ENCODE measurements at places on chromosomes 7 and 10.

DNA sequence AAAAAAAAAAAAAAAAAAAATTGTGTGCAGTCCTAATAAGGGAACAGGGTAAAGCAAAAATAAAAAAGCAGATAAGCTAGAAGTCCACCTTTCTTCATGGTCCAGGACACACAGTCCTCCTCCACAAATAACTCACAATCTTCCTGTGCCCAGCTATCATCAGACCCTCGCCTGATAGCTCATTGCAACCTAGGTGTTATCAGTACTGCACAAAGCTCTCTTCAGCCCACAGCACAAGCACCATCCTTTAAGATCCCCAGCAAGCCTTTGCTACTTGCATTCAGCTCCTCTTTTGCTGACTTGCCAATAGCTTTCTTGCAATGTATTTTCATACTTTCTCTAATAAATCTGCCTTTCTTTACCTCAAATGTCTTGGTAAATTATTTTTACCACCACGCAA lies 5.0 kb downstream of the NDUFA5 start:
- DNase-seq, result no peak
- H3K36me3 ChIP-seq, result peaks cover 34% of the 10 kb centered on the region
- no peaks in the 10 kb centered on the region for H3K27me3 ChIP-seq

DNA sequence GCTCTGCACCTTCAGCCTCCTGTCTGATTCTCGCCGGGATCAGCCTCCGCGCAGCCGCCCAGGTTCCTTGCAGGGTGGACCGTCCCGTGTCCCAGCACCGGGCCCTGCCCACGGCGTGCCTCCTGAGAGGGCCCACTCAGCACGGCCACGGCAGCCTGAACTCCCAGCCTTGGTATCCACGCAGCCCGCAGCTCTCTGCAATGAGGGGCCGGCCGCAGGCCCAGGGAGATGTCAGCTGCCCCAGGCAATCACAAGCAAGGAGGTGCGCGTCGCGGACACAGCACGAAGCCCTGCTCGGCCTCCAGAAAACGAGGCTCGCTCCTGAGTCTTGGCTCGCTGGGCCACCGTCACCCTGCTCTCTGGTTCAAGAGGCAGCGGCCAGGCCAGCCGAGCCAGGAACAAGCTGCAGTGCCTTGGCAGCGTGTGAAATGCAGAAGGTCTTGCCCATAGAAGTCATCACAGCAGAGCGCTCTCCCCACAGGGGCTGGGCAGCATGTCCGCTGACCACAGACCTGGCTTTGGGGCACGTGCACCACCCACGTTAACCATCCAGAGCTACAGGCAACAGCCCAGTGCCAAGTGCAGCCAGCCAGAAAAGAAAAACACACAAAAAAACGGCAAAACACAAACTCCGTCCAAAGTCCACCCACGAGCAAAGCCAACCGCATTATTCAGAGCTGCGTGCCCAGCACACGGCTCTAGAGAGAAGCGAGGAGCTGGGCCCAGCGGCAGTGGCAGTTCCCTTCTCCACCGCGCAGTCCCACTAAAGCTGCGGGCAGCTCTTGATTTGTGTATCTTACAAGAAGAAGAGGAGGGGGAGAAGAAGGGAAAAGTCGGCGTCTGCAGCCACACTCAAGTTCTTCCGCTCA lies 13.9 kb downstream of the GPER1 start:
- H3K4me1 ChIP-seq, result peaks cover 26% of the 10 kb centered on the region
- no peak for DNase-seq
- no peak overlapping the region for H3K4me3 ChIP-seq
- no peaks in the 10 kb centered on the region for H3K27me3 ChIP-seq

- H3K27me3 ChIP-seq, result no peaks in the 10 kb centered on the region
- no peaks in the 10 kb centered on the region for H3K36me3 ChIP-seq
- no peaks in the 10 kb centered on the region for H3K4me1 ChIP-seq
- no peak for DNase-seq
- no peak overlapping the region for H3K27ac ChIP-seq
- no peak overlapping the region for H3K4me3 ChIP-seq
Observed at GRCh38 chr7:159098424-159098786, 46.3 kb downstream of the VIPR2 start.

DNA sequence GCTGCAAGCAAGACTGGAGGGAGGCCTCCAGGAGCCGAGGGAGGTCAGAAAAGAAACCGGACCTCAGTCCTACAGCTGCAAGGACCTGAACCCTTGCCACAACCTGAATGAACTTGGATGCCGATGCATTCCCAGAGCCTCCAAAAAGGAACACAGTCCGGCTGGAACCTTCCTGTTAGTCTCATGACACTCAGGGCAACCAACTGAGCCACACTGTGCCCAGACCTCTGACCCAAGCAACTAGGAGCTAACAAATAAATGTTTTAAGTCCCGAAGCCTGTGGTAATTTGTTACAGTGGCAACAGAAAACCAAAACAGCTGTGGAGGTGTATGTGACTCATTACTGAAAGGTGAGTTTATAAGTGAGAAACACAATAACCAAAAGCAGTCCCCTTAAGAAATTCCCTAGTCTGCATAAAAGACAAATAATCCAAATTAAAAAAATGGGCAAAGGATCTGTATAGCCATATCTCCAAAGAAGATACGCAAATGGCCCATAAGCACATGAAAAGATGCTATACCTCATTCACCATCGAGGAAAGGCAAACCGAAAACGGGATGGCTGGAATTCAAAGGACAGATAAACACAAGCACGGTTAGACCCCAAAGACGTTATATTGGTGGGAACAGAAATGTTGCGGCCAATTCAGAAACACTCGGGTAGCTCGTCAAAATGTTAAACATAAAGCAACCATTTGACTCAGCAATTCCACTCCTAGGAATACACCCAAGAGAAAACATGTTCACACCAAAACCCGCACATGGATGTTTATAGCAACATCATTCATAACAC lies 24.8 kb downstream of the GNA12 start:
- H3K36me3 ChIP-seq, result peaks cover 23% of the 10 kb centered on the region
- DNase-seq, result no peak
- H3K4me3 ChIP-seq, result no peak overlapping the region

DNA sequence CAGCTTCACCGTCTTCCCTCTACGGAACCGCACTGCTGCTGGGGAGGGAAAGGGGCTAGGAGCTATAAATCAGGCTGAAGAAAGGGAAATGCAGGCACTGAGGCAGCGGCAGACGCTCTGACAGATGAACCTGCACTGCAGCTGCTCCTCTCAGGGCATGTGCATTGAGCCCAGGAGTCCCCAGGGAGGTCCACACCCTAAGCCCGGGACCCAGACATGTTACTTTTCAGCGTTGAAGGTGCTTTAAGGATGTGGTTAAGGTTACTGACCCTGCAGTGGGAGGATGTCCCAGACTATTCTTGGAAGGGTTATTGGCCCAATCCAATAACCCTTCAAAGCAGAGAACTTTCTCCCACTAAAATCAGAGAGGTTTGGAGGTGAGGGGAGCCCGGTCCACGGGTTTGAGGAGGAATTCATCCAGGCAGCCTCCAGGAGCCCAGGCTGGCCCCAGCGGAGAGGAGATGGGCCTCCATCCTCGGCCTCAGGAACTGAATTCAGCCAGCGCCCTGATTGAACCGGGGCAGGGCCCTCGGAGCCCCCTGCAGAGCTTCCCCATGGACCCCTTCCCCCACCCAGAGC lies 75.4 kb downstream of the ADARB2 start:
- DNase-seq, result peak; percentile 46
- H3K27ac ChIP-seq, result peak overlapping the region; percentile 52
- peak overlapping the region; percentile 33 for H3K4me3 ChIP-seq
- H3K36me3 ChIP-seq, result peaks cover 1% of the 10 kb centered on the region
- H3K4me1 ChIP-seq, result peaks cover 48% of the 10 kb centered on the region
- peaks cover 25% of the 10 kb centered on the region for H3K27me3 ChIP-seq

DNA sequence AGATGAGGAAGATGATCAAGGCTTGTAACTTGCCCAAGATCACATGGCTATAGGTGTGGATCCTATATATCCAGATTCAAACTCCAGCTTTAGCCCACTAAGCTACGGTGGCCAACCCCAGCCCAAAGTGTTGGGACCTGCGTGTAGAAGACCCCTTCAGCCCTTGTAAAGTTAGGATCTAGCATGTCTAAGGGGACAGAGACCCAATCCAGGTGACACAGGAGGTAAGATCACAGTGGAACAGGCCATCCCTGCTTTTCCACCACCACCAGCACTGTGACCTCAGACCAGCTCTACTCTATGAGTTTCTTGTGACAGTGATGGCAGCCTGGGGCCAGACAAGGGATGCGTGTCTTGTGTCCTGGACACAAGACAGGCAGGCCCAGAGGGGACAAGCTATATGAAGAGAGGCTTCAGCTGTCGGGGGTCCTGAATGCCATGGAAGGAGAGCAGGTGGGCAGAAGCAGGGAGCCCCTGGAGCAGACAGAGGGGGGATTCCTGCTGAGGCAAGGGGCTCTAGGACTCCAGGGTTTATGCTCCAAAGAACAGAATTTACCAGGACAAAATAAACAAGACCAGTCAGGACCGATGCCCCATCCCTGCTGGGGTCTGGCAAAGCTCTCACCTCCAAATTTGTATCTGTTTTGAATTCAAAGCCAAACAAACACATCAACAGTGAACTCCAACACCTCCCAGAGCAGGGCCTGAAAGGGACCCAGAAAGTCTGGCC lies 10.4 kb downstream of the GPRIN2 start:
- no peak for DNase-seq
- no peaks in the 10 kb centered on the region for H3K36me3 ChIP-seq
- no peak overlapping the region for H3K27ac ChIP-seq

DNA sequence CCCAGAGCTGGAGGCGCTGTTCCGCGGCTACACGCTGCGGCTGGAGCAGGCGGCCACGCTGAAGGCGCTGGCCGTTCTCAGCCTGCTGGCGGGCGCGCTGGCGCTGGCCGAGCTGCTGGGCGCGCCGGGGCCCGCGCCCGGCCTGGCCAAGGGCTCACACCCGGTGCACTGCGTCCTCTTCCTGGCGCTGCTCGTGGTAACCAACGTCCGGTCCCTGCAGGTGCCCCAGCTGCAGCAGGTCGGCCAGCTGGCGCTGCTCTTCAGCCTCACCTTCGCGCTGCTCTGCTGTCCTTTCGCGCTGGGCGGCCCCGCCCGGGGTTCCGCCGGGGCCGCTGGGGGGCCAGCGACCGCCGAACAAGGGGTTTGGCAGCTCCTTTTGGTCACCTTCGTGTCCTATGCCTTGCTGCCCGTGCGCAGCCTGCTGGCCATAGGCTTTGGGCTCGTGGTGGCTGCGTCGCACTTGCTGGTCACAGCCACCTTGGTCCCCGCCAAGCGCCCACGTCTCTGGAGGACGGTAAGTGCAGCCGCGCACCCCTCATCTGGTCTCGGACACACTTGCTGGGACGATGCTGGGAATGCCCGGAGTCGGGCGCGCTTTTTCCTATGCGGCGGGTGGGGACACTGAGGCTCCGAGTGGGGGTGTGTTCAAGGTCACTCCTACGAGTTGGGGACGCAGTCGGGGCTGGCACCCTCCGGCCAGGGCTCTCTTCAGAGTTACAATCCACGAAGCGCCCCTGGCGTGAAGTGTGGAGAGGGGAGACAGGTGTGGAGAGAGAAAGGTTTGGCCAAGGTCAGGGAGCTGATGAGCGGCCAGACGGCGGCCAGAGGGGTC lies 717 bp downstream of the ADCY1 start:
- no peak overlapping the region for H3K27ac ChIP-seq
- H3K4me3 ChIP-seq, result peak overlapping the region; percentile 47
- H3K27me3 ChIP-seq, result peaks cover 43% of the 10 kb centered on the region
- DNase-seq, result no peak
